NT2/D1 (cell line): ENCODE measurements at places on chromosomes 5 and 9.

DNA sequence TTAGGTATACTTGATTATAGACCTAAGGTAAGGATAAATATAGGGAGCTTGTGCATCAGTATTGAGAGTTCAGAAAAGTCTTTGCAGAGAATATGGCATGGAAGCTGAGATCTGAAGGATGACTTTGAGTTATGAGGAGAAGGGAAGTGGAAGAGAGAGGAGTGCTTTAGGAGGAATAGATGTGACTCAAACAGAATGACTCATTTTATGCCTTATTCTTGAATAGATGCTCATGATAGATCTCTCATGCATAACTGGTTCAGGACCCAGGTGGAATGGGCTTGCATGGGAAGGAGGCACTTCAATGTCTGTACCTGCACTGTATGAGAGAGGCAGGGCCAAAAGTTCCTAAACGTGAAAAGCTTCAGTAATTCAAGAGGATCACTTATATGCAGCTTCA lies 103.3 kb downstream of the CWC27 start:
- DNase-seq, result no peak

DNA sequence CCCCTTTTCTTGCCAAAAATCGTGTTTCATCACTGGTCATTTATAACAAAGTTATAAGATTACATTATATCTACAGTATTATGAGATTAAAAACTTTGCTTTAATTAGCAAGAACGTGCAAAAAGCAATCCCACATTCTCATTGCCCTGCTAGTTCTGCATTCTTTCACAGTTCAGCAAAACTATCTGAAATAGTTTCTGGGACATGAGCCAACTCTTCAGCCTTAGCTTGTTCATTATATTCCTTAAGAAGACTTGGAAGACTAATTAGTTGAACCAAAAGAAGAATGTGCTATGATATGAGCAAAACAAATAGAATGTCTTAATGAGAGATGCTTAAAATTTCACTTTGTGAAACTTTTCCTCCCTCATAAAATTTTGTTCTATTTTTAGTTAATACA lies 76.7 kb downstream of the ITGA1 start:
- no peak for DNase-seq

DNA sequence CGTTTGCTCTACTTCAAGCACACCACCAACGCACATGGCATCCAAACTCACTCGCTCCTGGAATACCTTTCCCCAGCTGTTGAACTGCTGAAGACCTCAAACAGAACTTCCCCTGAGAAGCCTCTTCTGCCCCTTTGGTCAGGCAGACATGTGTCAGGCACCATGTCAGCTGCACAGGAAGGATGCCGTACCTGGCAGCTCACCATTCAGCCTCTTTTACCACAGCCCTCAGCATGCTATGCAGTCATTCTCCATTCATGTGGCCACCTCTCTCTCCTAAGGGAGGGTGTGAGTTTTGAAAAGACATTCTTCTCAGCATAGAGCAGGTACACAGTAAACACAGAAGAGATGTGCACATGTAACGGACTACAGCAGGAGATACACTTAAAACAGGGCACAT lies 14.2 kb downstream of the IL4 start:
- no peak for DNase-seq

GRCh38 chr5:130216286-130216685 lies 312.0 kb downstream of the CHSY3 start:
- DNase-seq, result no peak

DNA sequence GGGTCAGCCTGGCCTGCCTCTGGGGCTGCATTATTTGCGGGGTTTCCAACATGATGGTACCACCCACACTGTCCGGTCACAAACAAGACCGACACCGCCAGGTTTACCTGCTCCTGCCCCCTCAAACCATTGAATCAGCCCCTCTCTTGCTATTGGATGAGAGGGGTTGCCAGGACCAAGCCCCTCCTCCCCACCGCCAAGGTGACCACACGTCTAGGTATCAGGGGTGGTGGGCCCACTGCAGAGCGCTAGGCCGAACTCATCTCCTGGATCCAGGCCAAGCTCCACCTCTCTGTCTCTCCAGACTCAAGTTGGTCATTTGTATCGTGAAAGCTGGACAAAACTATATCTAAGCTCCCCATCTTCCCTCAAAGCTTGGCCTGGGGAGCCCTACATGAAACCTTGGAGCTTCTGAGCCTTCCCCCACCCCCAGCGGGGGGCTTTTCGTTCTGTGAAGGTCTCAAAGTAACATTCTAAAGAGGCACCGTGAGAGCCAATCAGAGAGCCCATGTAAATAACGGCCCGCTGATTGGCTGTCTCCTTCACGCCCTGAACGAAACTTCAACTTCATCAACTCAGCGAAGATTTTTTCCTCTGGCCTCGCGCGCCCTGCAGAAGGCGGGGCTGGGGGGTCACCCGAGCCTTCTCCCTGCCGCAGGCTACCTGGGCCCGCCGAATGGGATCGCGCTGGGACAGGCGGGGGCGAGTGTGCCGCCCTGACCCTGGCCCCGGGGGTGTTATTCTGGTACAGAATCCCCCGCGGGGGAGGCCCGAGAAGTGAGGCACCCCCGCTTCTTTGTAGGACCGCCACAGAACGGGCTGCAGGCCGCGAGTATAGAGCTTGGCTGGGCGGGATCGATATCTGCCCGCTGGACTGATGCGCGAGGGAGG lies 49.6 kb upstream of the PSD2 start:
- peak; percentile 76 for DNase-seq

DNA sequence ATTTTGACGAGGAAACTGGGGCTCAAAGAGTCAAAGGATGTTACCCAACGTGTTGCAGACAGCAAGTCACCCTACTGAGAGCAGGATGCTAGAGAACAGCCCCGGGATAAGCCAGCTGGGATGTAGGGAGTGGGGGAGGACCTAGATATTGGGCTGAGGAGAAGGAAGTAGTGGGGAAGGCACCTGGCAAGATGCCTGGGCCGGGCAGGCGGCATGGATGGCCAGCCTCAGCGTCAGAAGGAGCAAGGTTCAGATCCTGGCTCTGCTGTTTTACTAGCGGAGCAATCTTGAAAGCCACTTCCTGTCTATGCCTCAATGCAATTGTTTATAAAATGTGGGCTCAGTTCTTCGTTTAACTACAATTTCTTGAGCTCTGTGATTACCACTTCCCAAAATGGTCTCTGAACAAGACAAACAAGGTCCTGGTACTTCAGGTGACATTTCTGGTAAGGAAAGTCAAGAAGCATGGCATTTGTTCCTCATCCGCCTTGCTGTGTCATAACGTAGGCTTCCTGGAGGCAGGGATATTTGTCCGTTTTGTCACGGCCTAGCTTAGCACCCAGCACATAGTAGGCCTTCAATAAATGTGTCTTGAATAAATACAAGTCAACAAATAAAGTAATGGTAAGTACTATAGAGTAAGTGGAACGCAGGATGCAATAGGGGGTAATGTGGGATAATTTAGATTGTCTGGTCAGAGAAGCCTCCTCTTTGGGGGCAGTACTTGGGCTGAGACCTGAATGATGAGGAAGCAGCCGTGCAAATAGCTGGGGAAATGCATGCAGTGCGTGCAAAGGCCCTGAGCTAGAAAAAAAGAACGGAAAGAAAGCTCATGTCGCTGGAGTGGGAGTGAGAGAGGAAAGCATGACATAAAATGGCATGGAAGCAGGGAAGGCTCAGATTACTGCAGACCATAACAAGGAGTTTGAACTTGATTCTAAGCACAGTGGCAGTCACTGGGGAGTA lies 70.5 kb downstream of the SMIM23 start:
- no peak for DNase-seq

GRCh38 chr5:75113354-75114113 lies 61.2 kb upstream of the GCNT4 start:
- DNase-seq, result no peak

GRCh38 chr9:125761676-125762450 lies 14.7 kb downstream of the PBX3 start:
- DNase-seq, result no peak

DNA sequence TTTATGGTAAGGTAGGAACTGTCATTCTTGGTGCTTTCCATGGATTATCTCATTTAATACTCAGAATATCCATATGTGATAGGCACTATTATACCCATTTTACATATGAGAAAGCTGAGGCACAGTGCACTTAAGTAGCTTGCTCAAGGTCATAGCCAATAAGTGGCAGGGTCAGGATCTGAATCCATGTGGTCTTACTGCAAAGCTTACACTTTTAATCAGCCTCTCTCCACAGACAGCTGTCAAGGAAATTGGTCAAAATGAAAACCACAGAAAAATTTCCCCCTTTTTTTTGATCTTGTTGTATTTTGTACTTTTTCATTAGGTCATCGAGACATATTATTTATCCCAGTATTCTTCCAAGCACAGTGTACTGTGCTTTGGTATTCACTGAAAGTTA lies 78.5 kb downstream of the ERCC6L2 start:
- no peak for DNase-seq

DNA sequence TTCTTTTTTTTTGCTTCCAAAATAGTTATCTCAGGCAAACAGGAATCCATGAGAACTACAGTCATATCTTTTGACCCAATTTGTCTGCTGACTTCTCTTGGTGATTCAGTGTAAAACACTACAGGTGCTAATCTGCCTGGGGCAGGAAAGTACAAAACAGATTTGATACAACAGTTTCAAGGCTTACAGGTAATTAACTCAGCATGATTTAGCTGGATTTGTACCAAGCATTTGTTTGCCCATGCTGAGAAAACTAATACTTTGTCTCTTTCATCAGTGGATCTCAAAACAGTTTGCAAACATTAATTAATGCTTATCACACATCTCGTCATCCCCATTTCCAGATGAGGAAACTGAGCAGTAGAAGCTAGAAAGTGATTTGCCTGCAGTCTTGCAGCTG lies 312.5 kb upstream of the SEMA6A start:
- no peak for DNase-seq

DNA sequence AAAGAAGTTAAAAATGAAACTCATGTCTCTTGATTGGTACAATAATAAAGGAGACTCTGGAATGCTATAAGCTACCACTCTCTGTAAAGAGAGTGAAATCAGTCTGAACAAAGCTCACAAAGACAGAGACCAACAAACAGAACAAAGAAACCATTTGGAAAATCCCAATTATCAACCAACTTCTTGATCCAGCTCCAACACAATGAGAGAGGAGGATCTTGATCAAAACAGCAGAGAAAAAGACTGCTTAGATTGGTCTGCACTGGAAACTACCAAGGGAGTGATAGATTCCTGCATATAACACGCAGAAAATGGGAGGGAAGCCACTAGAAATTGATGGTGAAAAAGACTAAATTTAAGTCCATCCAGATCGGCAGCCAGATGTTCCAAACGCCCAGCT lies 23.1 kb upstream of the RNF38 start:
- no peak for DNase-seq
